ENCODE measurements at places on chromosomes 7 and 10.
A peak's percentile ranks its signal among the peaks of the same experiment; 100 is the strongest.

- no peak for DNase-seq
Measured at GRCh38 chr7:473870-474604, 45.6 kb downstream of the PDGFA start.

GRCh38 chr7:72405418-72405817 is 6.7 kb downstream of the CALN1 start:
- no peak for DNase-seq

DNA sequence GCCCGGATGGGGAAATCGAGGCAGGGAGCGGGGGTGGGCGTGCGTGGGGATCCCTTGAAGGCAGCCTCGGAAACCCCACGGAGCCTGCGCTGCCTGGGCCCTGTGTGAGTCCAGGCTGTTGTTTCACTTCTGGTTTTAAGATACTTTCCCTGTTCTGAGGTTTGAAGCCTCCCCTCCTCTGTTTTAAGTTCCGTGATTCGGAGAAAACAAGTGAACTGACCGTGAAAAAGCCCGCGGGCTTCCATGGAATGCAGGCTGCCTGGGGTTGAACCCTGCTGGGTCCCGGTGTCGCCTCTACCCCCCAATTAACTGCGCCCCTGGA is 401 bp downstream of the LRRC27 start:
- DNase-seq: no peak

GRCh38 chr7:7768977-7769709 is 50.7 kb upstream of the RPA3 start:
- DNase-seq: no peak

DNA sequence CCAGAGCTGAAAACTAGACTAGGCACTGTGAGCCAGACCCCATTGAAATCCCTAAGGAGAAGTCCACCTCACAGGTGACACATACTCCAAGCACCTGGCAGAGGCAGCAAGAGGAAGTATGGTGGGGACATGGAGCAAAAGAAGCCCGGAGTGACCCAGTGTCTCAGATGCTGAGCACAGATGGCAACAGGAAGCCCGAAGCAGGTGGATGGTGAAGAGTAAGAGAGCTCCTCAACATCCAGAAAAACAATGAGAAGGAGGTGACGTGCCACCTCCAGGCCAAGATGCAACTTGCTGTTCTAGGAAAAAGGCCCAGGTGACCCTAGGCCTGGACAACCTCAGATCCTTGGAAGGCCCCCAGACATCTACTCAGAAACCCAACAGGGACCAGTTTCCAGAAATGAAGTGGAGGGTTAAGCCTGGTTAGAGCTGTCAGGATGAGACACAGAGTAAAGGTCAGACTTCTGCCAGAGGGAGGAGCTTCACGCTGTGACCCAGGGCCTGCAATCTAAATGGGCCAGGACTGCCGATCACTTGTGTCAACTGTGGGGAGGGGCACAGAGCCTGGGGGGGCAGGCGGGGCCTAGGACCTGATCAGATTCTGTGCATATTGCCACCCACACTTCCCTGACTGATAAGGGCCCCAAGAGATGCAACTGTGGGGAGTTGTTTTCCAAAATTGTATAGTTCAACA is 2.4 kb upstream of the COBL start:
- DNase-seq: peak; percentile 69

All from small intestine (tissue), 16 donors.